SK-MEL-5 (cell line): ENCODE measurements at places on chromosomes 2 and 18.

DNA sequence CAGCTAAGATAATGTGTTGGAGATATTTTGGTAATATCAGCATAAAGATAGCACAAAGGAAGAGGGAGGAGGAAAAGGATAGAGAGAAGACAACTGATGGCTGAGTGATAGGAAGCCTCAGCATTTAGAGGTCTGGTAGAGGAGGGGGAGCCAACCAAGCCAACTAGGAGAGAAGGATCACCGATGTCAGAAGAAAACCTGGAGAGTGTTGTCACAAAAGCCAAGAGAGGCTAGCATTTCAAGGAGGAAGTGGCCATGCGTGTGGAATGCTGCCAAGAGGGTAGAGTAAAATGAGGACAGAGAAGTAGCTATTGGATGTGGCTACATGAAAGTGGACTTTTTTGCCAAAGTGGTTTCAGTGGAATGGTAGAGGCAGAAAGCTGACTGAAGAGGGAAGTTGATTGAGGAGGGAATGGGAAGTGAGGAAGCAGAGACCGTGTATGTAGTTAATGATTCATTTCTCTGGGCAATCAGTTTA is 34.3 kb downstream of the LCLAT1 start:
- no peak for DNase-seq

DNA sequence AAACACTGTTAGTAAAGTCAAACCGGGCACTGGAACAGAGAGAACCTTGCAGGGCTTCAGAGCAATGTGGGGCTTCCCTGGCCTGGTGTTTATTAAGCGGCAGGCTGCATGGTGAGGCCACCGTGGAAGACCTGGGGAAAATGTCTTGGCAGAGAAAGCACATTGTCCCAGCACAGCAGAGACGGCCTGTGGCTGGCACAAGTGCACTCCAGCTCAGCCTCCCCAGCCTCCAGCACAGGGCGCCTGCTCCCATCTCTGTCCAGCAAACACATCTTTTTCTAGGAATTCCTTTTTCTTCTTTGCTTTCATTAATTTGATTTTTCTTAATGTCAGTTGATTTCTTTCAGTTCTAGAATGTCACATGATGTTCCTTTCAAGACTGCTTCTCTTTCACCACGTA is 138.2 kb upstream of the NFATC1 start:
- no peak for DNase-seq

- DNase-seq: no peak
Observed at GRCh38 chr2:99365661-99366060, 28.5 kb downstream of the EIF5B start.

GRCh38 chr2:166361351-166362153 is 14.2 kb downstream of the SCN9A start:
- DNase-seq: peak; percentile 56

GRCh38 chr2:42794271-42795046 is 2.1 kb upstream of the HAAO start:
- peak; percentile 77 for DNase-seq

DNA sequence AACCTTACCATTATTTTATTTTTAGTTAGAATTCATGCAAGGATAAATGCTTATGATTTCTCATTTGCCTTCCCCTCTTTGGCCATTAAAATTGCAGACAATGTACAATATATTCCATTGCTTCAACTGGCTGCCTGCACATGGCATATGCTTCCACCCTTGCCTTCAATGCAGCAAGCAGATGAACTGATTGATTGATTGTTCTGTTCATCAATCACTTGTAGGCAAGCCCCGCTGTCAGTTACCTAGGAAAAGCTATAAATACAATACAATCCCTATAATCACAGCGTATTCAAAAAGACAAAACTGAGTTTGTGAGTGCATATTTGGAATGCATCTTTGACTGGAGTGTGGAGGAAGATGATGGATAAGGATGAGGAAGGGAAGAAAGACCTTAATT is 73.6 kb upstream of the CAVIN2 start:
- no peak for DNase-seq

- DNase-seq: no peak
Observed at GRCh38 chr2:72925328-72925943, 8.1 kb downstream of the EMX1 start.

DNA sequence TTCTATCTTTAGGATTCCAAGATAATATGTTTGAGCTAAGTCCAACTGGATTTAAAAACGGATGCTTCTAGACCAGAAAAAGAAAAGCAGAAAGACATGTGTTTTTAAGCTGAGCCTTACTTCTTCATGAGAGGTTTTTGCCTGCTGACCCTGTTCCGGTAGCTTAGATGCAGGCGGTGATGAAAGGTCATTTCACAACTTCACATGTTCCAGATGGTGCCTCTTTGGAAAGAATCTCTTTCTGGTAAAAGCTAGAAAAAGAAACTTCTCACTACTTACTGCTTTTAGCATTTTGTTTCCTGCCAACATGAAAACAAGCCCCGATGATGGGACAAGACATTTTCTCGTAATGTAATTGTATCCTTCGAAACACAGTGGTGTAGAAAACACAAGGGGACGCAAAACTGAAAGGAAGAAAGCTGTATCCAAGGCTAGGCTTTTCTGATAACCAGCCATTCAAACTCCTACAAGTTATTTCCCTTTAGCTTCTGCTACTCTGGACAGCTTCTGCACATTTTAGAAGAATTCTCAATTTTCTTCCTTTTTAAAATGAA is 407.3 kb upstream of the LYPD1 start:
- no peak for DNase-seq

- DNase-seq: no peak
Observed at GRCh38 chr2:238876232-238876630, 28.3 kb downstream of the TWIST2 start.

DNA sequence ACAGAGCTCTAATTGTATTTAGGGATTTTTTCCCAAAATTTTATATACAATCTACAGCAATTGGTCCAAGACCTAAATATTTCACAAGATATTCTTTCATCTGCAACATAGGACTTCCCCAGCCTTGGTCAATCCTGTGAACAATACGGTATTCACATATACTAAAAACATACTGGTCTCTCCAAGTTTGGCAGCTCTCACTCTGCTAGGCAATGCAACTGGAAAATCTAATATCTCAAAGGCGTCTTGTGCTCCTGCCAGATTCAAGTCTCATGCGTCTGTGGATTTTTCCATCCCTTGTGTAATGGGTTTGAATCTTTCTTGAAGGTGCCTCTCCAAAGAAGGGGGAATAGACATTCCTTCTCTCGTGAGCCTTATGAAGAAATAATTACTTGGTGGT is 27.4 kb upstream of the MBOAT2 start:
- DNase-seq: no peak

- DNase-seq: no peak
Observed at GRCh38 chr2:195456771-195457170, 200.3 kb upstream of the SLC39A10 start.

DNA sequence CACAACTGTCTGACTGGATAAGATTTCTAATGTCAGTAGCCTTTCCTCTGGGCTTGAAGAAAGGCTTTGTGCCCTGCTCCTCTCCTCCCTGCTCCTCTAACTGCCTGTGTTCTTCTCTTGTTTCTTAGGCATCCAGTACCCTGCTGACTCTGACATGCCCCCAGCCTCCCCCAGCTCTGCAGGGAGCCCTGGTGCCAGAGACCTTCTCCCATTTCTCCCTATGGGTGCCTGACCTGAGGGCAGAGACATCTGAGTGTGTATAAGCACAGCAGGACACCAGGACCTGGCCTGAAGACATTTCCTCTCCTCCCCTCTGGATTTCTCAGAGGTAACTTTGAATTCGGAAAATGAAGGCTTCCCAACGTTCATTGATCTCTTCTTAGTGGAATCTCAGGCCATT is 23.6 kb downstream of the RNF144A start:
- no peak for DNase-seq

DNA sequence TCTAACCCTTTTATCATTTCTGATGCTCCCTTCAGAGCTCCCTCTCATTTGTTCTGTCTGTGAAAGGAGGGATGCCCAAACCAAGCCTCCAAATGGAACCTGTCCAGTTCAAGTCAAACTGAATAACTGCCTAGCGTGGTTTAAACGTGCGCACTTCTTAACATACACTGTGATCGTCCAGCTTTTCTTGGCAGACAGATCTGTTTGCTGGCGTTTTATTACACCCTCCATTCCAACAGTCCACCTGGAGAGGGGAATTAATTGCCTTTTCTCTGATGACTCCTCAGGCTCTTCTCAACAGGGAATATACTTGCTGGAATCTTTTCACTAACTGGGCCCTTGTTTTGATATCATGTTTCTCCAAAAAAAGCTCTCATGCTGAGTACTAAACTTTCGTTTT is 379.2 kb upstream of the POU3F3 start:
- no peak for DNase-seq

GRCh38 chr2:209113026-209113425 is 310.8 kb upstream of the MAP2 start:
- no peak for DNase-seq

- peak; percentile 81 for DNase-seq
Observed at GRCh38 chr2:215522237-215522636, 86.4 kb upstream of the FN1 start.

GRCh38 chr2:42339191-42339912 is 21.7 kb downstream of the COX7A2L start:
- DNase-seq: peak; percentile 17

DNA sequence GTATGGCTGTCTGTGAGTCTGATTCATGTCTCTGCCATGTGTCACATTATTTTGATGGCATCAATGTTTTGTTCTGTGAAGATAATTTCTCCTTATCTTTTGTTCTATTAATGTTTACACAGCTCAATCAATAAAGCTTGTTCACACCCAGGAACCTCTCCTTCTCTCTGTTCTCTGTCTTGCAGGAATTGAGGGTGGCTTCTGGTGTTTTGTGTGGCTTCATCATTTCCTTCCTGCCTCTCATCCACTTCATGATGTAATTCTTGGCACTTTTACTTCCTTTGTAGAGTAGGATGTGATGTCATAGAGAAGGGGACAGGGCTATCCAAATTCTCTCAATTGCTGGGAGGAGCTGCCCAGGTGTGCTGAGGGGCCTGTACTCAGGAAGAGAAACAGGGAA is 27.2 kb downstream of the ASXL3 start:
- no peak for DNase-seq

DNA sequence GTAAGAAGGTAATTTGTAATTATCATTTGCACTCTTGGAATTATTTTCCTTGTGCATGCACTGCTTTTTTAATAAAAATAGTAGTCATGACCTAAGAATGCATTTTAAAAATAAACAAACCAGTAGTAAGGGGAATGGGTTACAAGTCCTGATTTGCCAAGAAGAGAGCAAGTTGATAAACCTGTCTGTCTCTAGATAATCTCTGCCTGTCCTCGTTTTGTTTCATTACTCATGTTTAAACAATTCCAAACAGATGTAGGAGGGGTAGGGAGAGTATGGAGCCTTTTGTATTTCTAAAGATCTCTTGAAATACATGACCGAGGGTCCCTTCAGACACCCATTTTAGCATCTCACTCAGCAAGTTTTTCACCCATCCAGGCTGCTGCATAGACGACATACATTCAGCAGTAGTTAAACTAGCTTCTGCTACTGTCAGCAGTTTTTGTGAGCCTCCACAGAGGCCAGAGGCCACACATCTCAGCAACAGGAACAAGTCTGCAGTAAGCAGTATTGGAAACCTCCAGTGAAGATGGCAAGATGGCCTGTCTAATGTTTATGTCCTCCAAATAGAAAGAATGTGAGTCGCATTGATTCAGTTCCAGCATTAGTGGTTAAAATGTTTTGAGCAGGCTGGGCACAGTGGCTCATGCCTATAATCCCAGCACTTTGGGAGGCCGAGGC is 2.3 kb upstream of the EXOC6B start:
- DNase-seq: no peak

- no peak for DNase-seq
Observed at GRCh38 chr18:66994790-66995189, 390.9 kb upstream of the CDH19 start.

DNA sequence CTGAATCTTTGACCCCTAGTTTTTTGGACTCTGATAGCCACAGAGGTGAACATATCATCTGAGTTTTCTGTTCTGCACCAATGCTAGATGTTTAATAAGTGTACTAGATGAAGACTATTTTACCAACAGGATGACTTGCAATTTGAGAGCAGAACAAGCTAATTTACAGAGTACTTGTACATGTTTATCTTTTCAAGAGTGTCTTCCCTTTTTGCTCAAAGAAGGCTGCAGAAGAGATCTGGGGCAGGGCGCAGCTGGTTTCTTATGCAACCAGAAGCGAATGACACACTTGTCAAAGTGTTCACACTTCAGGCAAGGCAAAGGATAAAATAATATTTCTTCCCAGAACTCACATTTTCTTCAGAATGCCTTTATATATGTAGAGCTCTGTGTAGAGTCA is 86.0 kb downstream of the VWA3B start:
- DNase-seq: no peak

DNA sequence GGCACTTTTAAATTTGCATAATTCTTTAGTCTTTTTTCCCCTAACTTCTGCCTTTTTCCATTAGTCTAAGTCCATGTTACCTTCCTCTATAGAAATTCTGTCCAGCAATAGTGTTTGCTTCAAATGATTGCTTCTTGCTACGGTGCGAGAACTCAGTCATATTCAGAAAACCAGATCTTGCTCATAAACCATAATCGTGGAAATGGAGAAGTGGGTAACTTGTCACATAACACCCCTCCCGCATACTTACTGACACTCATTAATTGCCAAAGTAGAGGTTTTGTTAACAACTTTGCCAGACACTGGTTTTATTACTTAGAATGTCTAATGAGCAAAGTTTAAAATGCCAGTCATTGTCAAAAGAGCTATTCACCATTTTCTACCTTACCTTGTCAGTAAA is 94.3 kb upstream of the TWSG1 start:
- no peak for DNase-seq

GRCh38 chr18:23936381-23936958 is 78.1 kb upstream of the TTC39C start:
- DNase-seq: peak; percentile 89

- DNase-seq: no peak
Observed at GRCh38 chr2:45134014-45134413, 124.8 kb upstream of the SIX2 start.

GRCh38 chr18:8911408-8912340 is 190.8 kb upstream of the NDUFV2 start:
- DNase-seq: no peak

- DNase-seq: no peak
Observed at GRCh38 chr2:222756362-222756831, 84.9 kb downstream of the MOGAT1 start.

- DNase-seq: peak; percentile 76
Observed at GRCh38 chr2:30239986-30240752, 8.8 kb downstream of the LBH start.

DNA sequence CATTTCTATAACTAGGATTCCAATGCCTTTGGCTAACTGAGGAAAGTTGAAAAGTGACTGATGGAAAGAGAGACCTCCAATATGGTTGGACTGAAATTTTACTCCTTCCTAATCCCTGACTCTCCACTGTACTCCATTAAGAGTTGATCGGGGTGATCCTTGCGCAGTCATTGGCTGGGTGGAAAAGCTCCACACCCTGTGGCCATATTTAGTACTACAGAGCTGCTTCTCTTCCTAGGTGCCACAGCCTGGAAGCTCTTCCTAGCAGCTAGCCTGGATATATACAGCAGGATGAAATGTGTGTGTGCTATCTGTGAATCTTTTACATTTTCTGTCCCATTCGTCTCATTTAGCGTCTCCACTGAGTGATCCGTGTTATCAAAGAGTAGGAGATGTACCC is 71.2 kb downstream of the MEP1B start:
- DNase-seq: peak; percentile 33
